ENCODE measurements at places on chromosomes 12 and 14. TPM values are rescaled to one million over a fixed set of nuclear protein-coding genes. Genes with fewer than 3 reads are reported as not detected.

The NKX2-8 gene
- not detected for total RNA-seq

DNA sequence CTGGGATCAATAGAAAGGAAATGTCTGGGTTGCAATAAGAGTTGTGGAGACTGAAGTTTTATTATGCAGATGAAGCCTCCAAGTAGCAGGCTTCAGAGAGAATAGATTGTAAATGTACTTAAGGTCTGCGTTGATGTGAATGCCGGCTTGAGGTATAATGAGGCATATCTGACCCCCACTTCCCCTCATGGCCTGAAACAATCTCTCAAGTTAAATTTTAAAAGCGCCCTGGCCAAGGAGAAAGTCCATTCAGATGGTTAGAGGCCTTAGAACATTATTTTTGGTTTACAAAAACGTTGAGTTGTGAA lies 28.3 kb upstream of the HIGD1C start:
- peak; percentile 17 for DNase-seq

GRCh38 chr12:132511516-132512196 lies 21.7 kb downstream of the FBRSL1 start:
- DNase-seq = no peak

The CLECL1 gene
- not detected for total RNA-seq

The KCNC2 gene
- total RNA-seq = not detected

DNA sequence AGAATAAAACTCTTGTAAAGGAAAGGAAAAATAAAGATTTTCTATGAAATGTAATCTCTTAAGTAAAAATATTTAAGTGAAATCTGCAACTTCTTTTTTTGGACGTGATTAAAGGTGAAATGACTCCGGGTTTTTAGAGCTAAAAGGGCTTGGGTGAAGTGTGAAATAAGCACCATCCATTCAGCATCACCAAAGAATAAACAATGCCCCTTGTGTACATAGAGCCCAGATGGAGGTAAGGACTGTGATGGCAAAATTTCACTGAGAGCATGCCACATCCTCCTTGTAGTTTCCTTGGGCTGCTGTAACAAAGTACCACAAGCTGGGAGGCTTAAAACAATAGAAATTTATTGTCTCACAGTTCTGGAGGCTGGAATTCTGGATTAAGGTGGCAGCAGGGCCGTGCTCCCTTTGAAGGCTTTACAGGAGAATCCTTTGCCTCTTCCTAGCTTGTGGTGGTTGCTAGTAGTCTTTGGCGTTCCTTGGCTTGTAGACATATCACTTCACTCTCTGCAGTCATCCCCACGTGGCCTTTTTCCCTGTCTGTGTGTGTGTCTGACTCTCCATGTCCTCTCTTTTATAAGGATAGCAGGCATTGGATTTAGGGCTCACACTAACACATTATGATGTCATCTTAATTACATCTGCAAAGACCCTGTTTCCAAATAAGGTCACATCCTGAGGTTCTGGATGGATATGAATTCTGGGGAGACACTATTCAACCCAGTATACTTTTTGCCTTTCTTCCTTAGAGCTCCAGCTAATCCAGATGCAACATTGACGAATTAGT lies 24.2 kb downstream of the ZNF664 start:
- DNase-seq = no peak

DNA sequence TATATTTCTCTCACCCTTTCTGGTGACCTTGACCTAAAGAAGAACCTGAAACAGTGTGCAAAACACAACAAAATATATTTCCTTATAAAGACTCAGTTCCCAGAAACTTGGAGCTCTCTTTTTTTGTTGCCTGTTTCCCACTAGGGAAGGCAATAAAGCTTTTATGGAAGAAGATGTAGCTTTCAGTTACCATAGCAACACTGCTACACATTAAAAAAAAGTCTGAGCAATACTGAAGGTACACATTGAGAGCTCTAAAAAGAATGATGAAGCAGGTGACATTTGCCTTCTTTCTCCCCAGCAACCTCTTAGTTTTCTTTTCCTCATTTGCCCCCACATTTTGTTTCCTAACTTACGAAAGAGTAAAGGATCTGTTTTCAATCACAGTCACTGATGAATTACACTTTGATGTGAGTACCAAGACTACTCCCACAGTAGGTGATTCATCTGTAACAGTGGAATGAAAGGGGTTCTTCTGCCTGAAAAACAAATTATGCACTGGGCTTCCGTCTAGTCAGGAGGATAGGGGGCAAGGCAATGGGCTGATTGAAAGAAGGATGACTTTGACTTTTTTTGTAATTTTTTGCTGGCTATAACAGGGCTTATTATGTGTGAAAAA lies 1.1 kb upstream of the CATSPERB start:
- DNase-seq = no peak
